Vagina (tissue), 2 donors: ENCODE measurements at places on chromosomes 5 and 9. TPM values are rescaled to one million over a fixed set of nuclear protein-coding genes. Genes with fewer than 3 reads are reported as not detected.

DNA sequence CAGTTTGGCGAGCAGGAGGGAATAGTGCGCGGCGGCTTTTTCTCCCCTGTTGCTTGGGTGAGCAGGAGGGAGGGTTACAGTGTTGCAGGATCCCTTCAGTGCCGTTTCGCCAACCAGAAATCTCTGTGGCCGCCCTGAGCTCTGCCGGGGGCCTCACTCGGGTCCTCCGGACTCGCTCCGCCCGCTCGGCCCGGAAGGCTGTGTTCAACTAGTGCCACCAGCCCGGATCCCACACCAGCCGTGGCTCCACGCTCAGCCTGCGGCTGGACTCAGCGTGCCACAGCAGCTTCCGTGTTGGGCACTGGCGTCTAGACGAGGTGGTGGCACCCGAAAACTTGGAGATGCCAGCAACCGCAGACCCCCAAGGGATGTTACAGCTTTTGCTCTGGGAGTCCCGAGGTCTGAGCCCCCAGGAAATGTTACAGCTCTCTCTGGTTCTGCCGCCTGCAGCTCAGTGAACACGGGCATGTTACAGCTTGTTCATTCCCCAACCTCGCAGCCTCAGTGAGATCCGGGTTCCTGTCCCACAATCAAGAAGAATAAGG lies 16.0 kb upstream of the OR13C9 start:
- no peaks in the 10 kb centered on the region for H3K4me1 ChIP-seq
- DNase-seq: no peak

Gene CCDC112
- 7.9 TPM for total RNA-seq

DNA sequence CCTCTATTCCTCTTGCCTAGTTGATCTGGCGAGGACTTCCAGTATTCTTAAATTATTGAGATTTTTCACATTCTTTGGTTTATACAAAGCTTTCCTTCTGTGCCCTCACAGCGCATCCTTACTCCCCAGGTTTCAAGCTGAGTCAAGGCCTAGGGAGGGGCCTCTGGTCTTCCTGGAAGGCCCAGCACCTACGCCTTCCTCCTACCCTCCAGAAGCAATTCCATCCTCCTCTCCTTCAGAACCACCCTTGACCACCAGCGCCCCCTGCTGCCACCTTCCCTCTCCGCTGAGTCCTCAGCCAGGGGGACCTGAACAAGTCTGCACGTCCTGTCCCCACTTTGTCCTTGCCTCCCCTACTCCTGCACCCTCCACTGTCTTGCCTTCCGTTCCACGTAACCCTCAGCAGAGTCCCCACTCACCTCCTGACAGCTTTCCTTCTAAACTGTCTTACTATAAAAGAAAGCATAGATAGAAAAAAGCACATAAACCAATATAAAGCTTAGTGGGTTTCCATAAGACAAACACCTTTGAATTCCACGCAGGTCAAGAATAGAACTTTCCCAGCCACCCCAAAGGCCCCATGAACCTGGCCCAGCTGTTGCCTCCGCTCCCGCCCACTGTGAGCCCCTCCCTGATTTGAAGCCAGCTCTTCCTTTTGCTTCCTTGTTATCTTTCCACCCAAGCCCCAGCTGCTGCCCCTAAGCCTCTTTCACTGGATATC lies 63.0 kb upstream of the CTSL start:
- no peak overlapping the region for H3K4me3 ChIP-seq
- H3K36me3 ChIP-seq: no peaks in the 10 kb centered on the region
- H3K27ac ChIP-seq: no peak overlapping the region
- H3K27me3 ChIP-seq: no peaks in the 10 kb centered on the region

DNA sequence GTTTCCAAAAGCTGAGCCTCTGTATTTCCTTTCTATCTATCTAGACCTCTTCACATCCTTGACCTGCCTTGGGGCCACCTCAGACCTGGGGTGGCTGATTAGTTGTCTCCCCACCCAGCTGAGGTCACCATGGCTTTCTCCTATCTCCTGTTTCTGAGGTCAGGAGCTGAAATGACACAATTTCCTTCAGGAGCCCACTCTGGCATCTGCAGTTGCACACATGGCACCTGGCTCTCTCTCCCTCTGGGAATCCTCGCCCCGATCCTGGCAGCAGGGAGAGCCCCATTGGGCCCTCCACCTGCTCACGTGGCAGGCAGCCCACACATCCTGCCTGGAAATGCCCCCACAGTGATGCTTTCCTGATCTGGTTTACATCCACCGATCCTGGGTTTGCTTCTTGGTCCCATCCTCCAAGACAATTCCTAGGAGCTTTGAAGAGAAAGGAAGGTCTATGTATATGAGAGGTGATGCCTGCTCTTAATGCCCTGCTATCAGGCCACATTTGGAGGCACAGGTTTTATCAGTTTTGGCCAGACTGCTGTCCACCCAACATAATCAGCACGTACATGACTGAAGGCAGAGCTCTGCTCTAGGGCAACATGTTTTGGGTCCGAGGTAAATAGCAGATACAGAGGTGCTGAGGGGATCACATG lies 53.7 kb downstream of the MARCHF3 start:
- DNase-seq: no peak
- no peaks in the 10 kb centered on the region for H3K27me3 ChIP-seq
- no peak overlapping the region for H3K4me3 ChIP-seq
- no peaks in the 10 kb centered on the region for H3K4me1 ChIP-seq

Gene ZDHHC12
- 19.4 TPM for total RNA-seq

Gene SLC4A9
- total RNA-seq: 0.25 TPM

Gene SLC36A2
- total RNA-seq: not detected

DNA sequence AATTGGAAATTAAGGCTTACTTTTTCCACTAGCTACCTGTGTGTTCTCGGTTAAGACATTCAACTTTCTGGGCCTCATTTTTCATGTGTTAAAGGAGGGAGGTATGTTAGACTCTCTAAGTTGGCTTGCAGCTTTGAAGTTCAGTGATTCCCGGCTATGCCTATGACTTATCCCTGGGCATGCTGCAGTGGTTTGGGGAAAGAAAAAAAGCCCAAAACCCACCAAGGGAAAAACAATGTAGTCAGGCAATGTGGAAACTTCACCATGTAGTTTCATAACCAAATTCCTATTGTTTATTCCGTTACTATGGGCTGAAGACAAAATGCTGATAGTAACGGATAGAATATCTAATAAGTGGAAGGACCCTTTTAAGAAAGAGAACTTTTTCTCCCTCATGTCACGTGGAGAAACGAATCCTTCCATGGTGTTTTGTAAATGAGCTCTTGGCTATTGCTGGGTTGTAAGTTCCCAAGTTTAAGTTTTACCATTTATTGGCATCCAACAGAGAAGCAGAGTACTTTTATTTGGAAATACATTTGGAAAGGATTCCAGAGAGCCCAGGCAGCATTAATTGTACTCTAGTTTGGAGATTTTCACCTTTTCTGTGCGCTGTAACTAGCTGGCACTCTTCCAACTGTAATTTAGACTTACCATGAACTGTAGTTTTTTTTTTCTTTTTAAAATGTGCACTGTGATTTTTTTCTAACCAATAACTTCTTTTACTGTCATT lies 84.9 kb upstream of the MPDZ start:
- no peak overlapping the region for H3K27ac ChIP-seq
- no peaks in the 10 kb centered on the region for H3K36me3 ChIP-seq
- H3K4me3 ChIP-seq: no peak overlapping the region
- H3K27me3 ChIP-seq: no peaks in the 10 kb centered on the region
- peaks cover 6% of the 10 kb centered on the region for H3K4me1 ChIP-seq

DNA sequence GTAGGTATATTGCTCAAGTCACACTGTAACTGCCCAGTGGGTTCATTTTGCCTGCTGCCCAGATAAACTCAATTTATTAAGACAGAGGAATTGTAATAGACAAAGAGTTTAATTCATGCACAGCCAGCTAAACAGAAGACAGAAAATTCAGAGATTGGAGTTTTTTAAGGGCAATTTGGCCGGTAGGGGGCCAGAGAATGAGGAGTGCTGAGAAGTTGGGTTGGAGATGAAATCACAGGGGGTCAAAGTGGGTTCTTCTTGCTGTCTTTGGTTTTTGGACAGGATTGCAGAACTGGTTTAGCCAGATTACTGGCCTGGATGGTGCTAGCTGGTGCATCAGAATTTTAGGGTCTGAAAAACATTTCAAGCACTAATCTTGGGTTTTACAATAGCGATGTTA lies 20.7 kb upstream of the IL33 start:
- DNase-seq: no peak
- no peaks in the 10 kb centered on the region for H3K27me3 ChIP-seq
- H3K4me1 ChIP-seq: no peaks in the 10 kb centered on the region
- H3K4me3 ChIP-seq: no peak overlapping the region
- H3K36me3 ChIP-seq: no peaks in the 10 kb centered on the region

DNA sequence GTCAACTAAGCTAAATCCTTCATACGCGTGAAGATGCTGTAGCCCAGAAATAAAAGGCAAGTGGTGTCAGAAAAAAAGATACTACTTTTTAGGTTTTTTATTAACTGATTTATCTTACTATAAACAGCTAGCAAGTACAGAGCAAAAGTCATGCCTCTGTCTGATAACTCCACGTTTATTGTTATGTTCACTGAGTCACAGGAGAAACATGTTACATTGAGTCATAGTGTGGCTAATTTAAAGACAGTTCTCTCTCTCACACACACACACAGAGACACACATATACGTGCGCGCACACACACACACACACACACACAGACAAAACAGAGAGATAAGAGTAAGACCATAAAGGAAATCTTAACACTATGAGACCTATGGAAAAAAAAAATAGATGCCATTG lies 770.0 kb upstream of the CDH10 start:
- no peak overlapping the region for H3K4me3 ChIP-seq
- DNase-seq: no peak
- no peaks in the 10 kb centered on the region for H3K4me1 ChIP-seq
- no peaks in the 10 kb centered on the region for H3K27me3 ChIP-seq

DNA sequence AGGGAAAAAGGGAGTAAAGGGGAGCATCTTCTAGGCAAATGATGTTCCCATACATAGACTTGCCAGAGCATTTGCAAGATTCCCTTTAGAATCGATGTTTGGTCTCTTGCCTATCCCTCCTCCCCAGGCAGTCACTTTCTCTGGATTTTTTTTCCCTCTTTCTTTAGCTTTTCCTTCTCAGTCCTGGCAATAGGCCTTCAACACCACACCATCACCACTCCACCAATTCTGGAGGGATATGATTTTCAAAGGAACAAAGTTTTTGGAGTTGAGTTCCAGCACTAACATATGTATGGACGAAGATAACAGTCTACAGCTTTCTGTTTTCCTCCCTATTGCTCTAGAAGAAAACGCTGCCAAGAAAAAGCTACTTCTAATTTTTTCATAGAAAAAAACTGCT lies 377.4 kb downstream of the PDE4D start:
- no peaks in the 10 kb centered on the region for H3K36me3 ChIP-seq
- H3K27ac ChIP-seq: no peak overlapping the region
- no peaks in the 10 kb centered on the region for H3K27me3 ChIP-seq
- DNase-seq: no peak
- H3K4me3 ChIP-seq: no peak overlapping the region

- peaks cover 49% of the 10 kb centered on the region for H3K36me3 ChIP-seq
- H3K4me3 ChIP-seq: no peak overlapping the region
- H3K27ac ChIP-seq: no peak overlapping the region
- DNase-seq: no peak
- peaks cover 34% of the 10 kb centered on the region for H3K4me1 ChIP-seq
These were observed 25.1 kb downstream of the QRFP start for GRCh38 chr9:130871395-130872062.

GRCh38 chr5:88515068-88515467 lies 246.4 kb upstream of the TMEM161B start:
- no peak for DNase-seq
- H3K36me3 ChIP-seq: no peaks in the 10 kb centered on the region
- H3K4me3 ChIP-seq: no peak overlapping the region
- no peaks in the 10 kb centered on the region for H3K27me3 ChIP-seq
- no peaks in the 10 kb centered on the region for H3K4me1 ChIP-seq

- no peaks in the 10 kb centered on the region for H3K27me3 ChIP-seq
- no peaks in the 10 kb centered on the region for H3K4me1 ChIP-seq
- H3K36me3 ChIP-seq: no peaks in the 10 kb centered on the region
- no peak overlapping the region for H3K27ac ChIP-seq
- no peak for DNase-seq
- no peak overlapping the region for H3K4me3 ChIP-seq
These were observed 39.8 kb downstream of the MPDZ start for GRCh38 chr9:13239660-13240059.

GRCh38 chr5:57316798-57317327 lies 143.0 kb downstream of the GPBP1 start:
- H3K4me3 ChIP-seq: no peak overlapping the region
- no peak for DNase-seq
- no peaks in the 10 kb centered on the region for H3K4me1 ChIP-seq
- no peaks in the 10 kb centered on the region for H3K27me3 ChIP-seq

Gene TAF11L5
- not detected for total RNA-seq

GRCh38 chr9:103242025-103242424 lies 246.9 kb downstream of the CYLC2 start:
- H3K36me3 ChIP-seq: no peaks in the 10 kb centered on the region
- H3K4me3 ChIP-seq: no peak overlapping the region
- no peaks in the 10 kb centered on the region for H3K27me3 ChIP-seq
- no peaks in the 10 kb centered on the region for H3K4me1 ChIP-seq

DNA sequence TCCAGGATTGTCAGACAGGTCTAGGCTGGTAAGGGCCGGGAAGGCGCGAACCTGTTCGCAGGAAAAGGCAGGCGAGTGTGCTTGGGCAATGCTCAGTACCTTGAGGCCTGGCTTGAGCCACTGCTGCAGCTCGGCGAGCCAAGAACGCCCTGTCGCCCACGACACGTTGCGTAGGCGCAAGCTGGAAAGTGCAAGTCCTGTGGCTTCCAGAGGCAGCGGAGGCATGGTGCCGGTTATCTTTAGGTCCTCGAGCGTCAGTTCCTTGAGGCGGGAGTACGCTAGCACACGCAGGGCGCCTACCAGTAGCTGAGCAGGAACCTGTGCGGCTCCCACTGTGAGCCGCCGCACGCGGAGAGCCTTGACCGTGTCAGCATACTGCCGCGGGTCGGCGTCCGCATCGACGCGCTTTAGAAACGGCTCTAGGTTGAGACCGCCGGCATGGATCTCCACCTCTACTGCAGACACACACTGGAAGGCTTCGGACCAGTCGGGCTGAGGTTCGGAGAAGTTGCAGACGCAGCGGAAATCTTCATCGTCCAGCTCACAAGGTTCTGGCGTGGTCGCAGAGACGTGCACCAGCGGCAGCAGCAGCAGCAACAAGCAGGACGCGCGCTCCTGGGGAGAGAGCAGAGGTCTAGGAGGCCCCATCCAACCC lies 482 bp downstream of the CD14 start:
- H3K36me3 ChIP-seq: no peaks in the 10 kb centered on the region
- H3K27me3 ChIP-seq: no peaks in the 10 kb centered on the region
- peaks cover 25% of the 10 kb centered on the region for H3K4me1 ChIP-seq

Gene PCDHGA7
- total RNA-seq: 5.2 TPM

DNA sequence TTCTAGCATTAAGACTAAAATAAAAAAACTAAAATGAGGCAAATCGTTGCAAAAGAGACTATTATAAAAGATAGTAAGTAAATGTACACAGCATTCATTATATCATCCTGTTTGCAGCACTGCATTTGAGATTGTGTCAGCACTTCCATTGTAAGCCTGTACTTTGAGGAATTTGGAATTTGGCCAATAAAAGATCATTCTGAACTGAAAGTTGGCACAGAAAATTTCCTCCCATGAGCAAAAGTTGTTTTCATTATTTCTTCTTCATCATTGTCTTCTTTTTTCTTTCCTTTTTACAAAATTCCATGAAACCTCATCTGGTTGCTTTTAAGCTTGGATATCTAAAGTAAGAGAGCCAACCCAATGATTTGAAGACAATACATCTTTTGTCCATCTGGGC lies 199.3 kb upstream of the ADAMTSL1 start:
- H3K36me3 ChIP-seq: no peaks in the 10 kb centered on the region
- H3K27me3 ChIP-seq: no peaks in the 10 kb centered on the region
- no peak overlapping the region for H3K4me3 ChIP-seq
- H3K27ac ChIP-seq: no peak overlapping the region
- DNase-seq: no peak

Gene CNTNAP3
- 14.7 TPM for total RNA-seq
